ENCODE measurements at places on chromosomes 5 and 9. TPM values are rescaled to one million over a fixed set of nuclear protein-coding genes. Genes with fewer than 3 reads are reported as not detected.

- H3K4me1 ChIP-seq, result no peaks in the 10 kb centered on the region
- H3K36me3 ChIP-seq, result no peaks in the 10 kb centered on the region
- DNase-seq, result no peak
- no peak overlapping the region for H3K27ac ChIP-seq
- H3K27me3 ChIP-seq, result no peaks in the 10 kb centered on the region
Measured at GRCh38 chr9:91873637-91874051, 76.4 kb downstream of the ROR2 start.

- H3K4me1 ChIP-seq, result no peaks in the 10 kb centered on the region
- no peak for DNase-seq
- H3K27ac ChIP-seq, result no peak overlapping the region
- no peak overlapping the region for H3K4me3 ChIP-seq
- no peaks in the 10 kb centered on the region for H3K36me3 ChIP-seq
Measured at GRCh38 chr5:50406877-50407276, 34.2 kb downstream of the EMB start.

DNA sequence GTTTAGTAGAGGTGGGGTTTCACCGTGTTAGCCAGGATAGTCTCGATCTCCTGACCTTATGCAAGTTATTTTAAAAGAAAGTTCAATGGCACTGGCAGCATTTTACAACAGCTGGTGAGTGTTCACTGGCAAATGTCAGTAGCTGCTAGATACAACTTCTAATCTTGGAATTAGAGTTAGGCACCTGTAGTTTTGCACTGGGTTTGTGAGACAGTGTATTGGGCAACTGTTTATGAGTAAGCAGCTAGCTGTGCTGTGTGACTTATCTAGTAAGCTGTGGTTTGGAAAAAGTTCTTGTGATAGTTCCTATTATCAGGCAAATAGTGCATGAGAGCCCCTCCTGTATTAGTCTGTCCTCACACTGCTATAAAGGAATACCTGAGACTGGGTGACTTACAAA lies 61.5 kb downstream of the UBE2QL1 start:
- H3K27me3 ChIP-seq, result no peaks in the 10 kb centered on the region
- no peaks in the 10 kb centered on the region for H3K36me3 ChIP-seq
- H3K4me1 ChIP-seq, result peaks cover 36% of the 10 kb centered on the region
- no peak overlapping the region for H3K4me3 ChIP-seq

DNA sequence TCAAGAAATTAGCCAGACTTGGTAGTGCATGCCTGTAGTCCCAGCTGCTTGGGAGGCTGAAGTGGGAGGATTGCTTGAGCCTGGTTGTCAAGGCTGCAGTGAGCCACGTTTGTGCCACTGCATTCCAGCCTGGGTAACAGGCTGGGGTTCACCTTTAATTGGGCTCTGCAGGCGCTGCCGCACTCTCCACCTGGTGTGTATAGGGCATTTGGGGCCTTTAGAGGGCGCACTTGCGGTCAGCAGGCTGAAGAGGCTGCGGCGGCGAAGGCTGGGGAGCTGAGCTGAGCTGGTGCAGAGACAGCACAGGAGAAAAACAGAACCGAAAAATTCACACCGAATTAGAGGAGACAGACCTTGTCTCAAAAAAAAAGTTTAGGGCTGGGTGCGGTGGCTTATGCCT lies 31.2 kb downstream of the CDK7 start:
- no peak overlapping the region for H3K4me3 ChIP-seq
- no peak for DNase-seq
- H3K27ac ChIP-seq, result no peak overlapping the region
- H3K27me3 ChIP-seq, result no peaks in the 10 kb centered on the region

GRCh38 chr9:3177936-3178335 lies 334.0 kb upstream of the PUM3 start:
- H3K4me3 ChIP-seq, result no peak overlapping the region
- H3K36me3 ChIP-seq, result no peaks in the 10 kb centered on the region
- no peak for DNase-seq
- H3K27ac ChIP-seq, result no peak overlapping the region
- no peaks in the 10 kb centered on the region for H3K4me1 ChIP-seq

The ANKRD34B gene
- total RNA-seq, result not detected
